ENCODE measurements at places on chromosomes 5 and 9.

DNA sequence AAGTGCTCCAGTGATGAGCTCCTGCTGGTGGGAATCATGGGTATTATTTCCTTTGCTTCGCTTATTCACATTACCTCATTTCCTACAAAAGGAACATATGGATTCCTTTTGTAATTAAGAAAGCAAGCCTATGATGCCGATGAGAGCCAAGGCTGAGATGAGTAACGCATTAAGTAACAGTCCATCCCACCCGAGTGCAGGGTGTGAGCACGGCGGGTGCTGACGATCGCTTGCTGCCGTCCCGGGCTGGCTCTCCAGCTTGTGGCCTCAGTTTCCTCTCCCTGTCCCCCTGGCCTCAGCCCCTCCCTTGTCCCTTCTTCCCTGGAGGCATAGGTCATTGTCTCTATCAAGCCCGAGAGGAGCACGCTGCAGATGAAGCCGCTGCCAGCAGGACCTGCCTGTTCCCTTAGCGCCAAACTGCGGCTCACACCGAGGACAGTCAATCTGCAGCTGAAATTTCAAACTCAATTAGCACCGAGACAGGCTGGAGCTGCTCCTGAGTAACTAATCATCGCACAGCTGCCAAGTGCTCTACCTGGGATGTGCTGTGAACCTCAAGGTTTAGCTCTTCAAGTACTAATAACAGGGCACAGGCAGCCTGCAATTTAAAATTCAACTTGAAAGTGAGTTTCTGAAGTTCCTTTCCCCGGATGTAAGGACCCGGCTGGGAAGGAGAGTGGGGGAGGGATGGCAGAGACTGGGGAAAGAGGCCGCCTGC, 115.2 kb upstream of the RAPGEF1 start:
- no peak for DNase-seq

- no peak for DNase-seq
Measured at GRCh38 chr9:126151686-126152134, 174.9 kb upstream of the MVB12B start.

GRCh38 chr5:167730121-167730520, 561.3 kb upstream of the WWC1 start:
- DNase-seq, result no peak

DNA sequence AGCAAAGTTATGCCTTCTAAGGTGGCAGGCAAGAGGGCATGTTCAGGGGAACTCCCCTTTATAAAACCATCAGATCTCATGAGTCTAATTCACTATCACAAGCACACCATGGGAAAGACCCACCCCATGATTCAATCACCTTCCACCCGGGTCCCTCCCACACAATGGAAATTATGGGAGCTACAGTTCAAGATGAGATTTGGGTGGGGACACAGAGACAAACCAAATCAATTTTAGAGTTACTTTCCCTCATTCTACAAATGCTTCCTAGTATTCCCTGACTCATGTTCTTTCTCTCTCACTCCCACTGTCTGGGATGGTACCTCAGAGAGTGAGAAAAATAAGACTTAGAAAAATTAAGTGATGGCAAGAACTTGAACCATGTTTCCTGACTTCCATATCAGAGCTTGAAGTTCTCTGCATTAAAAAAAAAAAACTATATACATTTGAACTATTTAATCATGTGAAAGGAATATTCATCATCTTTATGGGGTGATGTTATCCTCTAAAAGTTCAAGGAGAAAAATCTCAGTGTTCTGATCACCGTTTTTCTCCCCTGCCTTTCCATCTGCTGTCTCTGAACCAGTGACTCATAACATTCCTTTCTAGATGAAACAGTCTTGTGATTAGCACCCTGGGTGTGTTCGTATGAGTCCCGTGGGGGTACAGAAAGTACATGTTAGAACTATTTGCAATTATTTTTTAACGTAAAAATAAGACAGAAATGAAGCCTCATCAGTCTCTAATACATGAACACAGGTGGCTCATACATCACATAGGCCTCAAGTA, 282.9 kb downstream of the SLF1 start:
- DNase-seq, result no peak

GRCh38 chr9:89319015-89319905, 960 bp downstream of the SECISBP2 start:
- DNase-seq, result no peak

DNA sequence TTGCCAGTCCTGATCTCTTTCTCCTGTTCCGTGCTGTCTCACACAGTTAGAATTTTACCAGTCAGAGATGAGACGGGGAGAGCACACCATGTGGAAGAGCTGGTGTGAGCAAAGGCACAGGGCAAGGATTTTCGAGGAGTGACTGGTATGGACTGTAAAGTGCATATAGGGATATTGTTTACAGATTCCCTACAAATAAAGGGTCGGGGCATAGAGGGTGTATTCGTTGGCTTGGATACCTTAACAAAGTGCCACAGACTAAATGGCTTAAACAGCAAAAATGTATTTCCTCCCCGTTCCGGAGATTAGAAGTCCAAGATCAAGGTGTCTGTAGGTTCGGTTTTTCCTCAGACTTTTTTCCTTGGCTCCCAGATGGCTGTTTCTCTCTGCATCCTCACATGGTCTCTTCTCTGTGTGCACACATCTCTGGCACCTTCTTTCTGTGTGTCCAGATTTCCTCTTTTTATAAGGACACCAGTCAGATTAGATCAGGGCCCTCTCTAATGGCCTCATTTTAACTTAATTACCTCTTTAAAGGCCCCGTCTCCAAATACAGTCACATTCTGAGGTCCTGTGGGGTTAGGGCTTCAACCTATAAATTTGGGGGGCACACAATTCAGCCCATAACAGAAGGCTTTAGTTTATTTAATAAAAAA, 23.4 kb downstream of the CYFIP2 start:
- DNase-seq, result no peak

GRCh38 chr5:131377785-131378325, 114.0 kb downstream of the CDC42SE2 start:
- DNase-seq, result no peak

- no peak for DNase-seq
Measured at GRCh38 chr5:59709346-59709821, 184.1 kb downstream of the PDE4D start.

GRCh38 chr5:59648949-59649921, 244.3 kb downstream of the PDE4D start:
- no peak for DNase-seq

DNA sequence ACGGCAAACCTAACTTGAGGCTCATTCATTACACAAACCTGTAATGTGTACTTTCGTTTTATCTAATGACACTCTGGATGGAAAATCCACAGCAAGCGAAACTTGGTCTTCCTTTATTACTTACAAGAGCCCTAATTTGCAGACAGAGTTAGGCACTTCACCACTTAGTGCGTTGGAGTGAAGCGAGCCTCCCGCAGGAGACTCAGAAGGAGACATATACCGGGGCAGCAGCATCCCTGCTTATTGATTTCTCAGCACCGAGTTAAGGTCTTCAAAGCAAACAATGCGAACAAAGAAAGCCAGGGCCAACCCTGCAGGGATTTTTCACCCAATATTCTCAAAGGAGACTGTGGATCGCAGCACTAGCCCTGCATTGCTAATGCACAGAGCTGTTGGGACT, 28.6 kb downstream of the LSM11 start:
- no peak for DNase-seq

GRCh38 chr9:129383561-129384490, 205.8 kb upstream of the IER5L start:
- DNase-seq, result peak; percentile 36

- DNase-seq, result peak; percentile 71
Measured at GRCh38 chr9:110125207-110125751, 82.7 kb downstream of the C9orf152 start.

- DNase-seq, result no peak
Measured at GRCh38 chr9:75604661-75605060, 285.8 kb upstream of the PCSK5 start.

- no peak for DNase-seq
Measured at GRCh38 chr5:153598099-153598498, 107.6 kb downstream of the GRIA1 start.

DNA sequence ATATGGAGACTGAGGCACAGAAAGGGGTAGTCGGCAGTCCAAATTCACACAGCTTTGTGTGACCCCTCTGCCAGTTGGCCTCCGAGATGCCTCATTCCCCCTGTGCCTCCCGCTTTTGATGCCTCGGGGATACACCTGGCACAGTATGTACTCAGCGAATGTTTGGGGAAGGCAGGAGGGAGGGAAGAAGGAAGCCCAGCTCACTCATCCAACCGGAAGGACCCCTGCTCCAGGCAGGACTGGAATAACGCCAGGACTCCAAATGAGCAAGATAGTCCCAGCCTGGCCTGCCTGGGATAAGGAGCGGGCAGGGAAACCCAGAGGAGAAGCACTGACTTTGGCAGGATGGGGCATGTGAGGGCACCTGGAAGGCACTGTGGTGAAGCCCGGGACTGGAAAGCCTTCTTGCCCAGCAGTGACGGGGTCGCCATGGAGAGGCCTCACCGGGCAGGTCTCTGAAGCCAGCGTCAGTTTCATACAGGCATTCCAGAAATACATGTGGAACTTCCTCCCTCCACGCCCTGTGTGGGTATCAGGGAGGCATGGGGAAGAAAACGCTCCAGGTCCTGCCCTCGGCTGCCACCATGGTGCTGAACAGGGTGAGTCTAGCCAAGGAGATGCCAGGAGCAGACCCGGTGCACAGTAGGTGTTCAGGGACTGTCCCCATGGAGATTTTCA, 20.3 kb downstream of the LMX1B start:
- no peak for DNase-seq

DNA sequence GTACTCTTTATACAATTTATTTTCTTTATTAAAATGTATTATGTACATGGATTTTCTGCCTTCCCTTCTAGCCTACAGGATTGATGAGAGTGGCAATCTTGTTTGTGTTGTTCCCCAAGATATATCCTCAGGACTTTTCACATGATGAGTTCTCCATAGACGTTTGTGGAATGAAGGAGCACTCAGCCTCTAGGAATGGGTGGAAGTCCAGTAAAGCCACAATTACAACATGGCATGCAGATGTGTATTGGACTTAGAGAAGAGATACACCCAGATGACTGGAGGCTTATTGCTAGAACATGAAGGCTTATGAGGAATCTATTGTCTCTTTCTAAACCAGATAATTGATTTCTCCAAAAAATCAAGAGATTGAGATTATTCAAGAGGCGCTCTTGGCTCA, 8.2 kb upstream of the DOCK2 start:
- no peak for DNase-seq

DNA sequence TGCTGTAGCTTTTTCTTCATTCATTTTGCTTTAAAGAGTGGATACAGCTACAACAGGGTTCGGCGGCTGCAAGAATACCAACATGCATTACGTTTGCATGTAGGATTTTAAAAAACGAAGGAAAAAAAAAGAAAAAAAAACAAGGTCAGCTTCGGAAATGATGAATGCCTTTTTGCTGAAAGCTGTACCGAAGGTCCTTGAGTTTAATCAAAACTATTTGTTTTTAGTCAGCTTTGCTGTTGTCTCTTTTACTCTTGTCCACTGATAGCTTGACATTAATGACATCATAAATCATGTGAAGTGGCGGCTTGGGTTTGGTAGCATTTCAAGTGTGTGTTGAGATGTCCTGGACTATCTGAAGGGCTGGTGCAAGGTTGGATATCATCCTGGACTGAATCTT, 779.1 kb downstream of the NR2F1-AS1 start:
- DNase-seq, result no peak

DNA sequence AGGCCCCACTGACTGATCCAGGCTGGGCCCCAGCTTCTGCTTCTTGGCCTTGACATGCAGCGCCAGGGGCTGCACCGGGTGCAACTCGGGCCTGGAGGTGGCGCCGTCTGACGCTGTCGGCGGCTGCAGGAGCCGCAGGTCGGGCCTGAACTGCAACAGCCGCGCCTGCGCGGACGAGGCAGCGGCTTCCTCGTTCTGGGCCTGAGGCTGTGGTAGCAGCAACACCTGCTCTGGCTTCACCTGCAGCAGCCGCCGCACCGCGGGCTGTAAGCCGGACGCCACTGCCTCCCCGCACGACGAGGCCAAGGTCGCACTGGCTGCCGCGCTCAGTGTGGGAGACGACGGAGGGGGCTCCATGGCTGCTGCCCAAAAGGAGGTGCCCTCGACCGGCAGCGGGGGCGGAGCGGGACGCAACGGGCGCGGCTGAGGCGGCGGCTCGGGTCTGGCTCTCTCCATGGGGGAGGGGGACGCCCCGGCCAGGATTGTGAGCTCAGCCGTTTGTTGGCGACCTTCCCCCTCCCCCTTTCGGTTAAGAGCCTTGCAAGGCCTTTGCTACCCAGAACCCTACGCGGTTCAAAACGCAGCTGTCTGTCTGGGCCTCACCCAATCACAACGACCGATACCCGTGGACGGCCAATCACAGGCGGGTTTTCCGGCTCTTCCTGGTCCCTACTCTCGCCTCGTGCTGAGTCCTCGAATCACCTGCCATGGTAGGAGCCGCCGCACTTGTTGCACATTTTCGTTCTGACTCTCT, 438 bp downstream of the SOX30 start:
- DNase-seq, result no peak

DNA sequence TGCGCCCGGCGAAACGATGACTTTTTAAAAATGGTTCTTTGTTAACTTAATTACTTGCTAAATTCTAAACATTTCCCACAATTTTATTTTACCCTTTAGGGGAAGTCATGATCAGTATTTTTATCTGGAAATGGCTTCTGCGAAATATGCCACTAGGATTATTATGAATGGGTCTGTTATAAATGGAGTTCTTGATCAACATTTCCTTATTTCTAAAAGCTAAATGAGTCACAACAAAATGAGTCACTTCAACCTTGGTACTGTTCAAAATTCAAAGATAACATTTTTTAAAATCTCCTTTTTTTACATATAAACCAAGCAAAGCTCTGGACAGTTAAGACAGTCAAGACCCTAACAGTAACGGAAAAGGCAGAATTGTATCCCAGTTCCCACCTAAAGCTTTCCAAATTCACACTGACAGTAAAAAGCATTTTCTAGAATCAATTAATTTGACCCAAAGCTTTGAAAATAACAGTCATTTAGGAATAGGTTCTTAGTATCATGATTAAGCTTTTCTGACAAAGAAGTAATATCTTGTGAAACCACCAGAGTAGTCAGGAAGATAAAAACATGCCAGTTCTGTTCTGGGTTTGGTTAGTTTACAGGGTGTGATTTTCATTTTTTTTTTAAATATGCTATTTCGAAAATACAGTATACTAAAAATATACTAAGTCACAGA, 81.7 kb downstream of the LHFPL2 start:
- DNase-seq, result no peak

DNA sequence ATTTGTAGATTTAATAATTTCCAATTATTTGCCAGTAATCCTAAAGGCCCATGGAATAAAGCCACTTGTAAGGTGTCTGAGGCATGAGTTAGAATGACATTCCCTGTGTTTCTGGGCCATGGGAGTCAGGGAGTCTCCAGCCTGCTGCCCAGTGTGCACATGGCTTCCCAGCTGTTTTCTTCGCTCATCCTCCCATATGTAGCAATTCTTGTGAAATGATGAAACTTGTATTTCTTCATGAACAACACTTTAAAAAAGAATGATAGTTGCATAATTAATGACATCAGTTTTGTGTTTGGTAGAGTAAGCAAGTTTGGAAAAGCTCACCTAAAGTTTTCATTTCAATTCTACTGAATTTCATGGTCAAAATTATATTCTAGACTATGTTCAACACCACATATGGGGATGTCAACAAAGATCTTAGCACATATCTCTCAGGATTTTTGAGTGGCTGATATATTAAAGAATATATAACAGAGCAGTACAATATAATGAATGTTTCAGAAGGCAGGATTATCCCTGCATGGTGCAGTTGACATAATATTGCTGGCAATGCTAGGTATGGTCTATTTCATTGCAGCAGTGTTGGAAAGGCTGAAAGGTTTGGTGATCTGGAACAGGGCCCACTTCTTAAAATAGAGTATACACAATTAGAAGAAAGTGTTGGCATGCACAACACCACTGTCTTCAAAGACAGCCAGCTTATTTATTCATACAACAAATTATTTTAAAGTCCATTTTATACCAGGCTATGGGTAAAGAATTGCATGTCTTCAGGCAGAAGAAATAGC, 44.7 kb downstream of the GRIN3A start:
- DNase-seq, result no peak

All from thoracic aorta (tissue), 2 donors.